ENCODE measurements at places on chromosomes 11 and 22.
A peak's percentile ranks its signal among the peaks of the same experiment; 100 is the strongest.

- DNase-seq, result no peak
Observed at GRCh38 chr11:10309163-10310093, 4.6 kb downstream of the ADM start.

DNA sequence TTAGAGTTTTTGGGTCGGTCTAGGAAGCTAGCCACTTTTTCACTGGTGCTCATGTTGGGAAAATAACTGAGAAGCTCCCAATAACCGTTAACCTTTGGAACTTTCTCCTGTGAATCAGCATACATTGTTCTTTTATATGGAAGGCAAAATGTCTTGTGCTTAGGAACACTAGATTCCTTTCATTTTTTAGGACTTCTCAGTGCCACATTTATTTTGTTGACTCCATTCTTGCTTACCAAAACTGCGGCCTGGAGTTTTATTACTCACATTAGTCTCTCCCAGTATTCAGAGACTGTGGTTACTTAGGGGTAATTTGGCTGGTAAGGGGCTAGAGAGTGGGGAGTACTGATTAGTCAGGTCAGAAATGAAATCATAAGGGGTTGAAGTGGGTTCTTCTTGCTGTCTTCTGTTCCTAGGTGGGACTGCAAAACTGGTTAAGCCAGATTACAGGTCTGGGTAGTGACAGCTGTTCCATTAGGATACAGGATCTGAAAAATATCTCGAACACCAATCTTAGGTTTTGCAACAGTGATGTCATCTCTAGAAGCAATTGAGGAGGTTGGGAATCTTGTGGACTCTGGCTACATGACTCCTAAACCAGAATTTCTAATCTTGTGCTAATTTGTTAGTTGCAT is 631.4 kb upstream of the LUZP2 start:
- DNase-seq, result no peak

GRCh38 chr11:133955081-133955891 is 1.5 kb downstream of the IGSF9B start:
- DNase-seq, result no peak

DNA sequence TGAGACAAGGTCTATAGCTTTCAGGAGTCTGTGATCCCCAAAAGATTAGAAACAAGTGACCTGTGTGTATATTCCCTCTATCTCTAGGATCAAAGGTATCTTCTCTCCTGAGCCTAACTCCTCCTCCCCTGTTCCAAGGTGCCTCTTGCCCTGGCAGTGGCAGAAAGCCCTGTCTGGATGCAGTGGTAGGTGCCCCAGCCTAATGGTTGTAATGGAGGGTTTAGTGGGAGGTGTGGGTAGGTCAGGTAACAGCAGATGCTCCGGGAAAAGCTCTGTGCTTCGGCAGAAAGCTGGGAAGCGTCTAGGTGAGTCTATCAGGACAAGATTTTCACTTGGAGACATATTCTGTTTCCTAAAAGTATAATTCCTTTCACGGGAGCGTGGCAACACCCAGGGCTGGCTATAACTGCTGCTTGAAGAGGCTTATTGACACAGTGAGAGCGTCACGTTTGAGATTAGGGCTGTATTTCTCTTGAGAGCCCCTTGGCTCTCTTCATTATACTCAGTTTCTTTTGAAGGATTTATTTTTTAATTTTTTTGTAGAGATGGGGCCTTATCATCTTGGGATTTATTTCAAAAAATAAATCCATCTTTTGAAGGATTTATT is 49.5 kb downstream of the PRR5L start:
- no peak for DNase-seq

DNA sequence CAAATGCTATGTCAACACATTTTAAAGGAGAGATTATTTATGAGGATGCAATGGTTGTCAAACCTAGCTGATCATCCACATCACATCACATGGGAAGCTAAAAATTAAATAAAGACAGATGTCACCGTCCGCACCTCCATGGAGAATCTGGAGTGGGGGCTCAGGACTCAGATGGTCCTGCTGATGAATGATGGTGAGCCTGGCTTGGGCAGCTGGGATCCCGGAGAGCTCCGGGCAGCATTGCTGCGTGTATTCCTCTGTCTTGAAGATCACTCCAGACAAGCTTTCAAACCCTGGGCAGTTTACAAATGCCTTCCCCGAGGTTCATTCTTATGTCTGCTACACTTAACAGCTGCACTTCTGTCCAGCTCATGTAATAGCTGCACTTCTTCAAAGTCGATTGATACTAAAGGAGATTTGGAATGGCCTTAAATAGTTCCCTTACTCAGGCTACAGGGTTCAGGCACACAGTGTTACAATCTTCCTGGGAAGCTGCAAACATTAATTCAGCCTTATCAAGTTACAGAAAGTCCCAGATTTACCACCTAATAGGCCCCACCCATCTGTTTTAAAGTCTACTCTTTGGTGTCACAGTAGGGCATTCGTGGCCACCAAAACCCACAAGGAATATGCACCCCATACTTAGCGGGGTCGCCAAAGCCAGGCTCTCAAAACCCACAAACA is 34.7 kb upstream of the CSNK2A3 start:
- DNase-seq, result no peak

DNA sequence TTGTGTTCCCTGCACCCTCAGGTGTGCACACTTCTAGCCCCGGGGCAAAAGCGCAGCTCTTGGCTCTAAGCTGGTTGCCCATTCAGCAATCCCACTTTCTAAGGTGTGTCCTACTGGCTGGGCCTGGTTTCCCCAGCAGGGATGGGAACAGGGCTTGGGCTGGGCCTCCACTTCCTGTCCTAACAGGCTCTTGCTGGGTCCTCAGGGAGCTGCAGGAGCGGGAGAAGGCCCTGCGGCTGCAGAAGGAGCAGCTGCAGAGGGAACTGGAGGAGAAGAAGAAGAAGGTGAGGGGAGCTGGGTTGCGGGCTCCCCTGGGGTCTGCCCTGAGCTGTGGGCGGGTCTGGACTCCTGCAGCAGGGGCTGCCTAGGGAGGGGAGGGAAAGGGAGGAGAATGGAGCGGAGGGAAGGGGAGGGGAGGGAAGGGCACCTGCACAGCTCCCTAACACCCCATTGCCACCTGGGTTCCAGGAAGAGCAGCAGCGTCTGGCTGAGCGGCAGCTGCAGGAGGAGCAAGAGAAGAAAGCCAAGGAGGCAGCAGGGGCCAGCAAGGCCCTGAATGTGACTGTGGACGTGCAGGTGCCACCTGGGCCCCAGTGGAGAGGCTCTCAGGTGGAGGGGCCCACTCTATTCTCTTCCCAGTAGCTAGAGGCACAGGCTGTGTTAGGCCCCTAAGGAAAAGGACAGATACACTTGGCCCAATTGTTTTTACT is 24.6 kb downstream of the INCENP start:
- no peak for DNase-seq

GRCh38 chr11:5247472-5248192 is 2.0 kb downstream of the HBG1 start:
- DNase-seq, result no peak

- peak; percentile 53 for DNase-seq
Observed at GRCh38 chr11:44016131-44016530, 31.6 kb upstream of the ACCSL start.

- DNase-seq, result no peak
Observed at GRCh38 chr11:33869481-33870422, 22.1 kb downstream of the LMO2 start.

DNA sequence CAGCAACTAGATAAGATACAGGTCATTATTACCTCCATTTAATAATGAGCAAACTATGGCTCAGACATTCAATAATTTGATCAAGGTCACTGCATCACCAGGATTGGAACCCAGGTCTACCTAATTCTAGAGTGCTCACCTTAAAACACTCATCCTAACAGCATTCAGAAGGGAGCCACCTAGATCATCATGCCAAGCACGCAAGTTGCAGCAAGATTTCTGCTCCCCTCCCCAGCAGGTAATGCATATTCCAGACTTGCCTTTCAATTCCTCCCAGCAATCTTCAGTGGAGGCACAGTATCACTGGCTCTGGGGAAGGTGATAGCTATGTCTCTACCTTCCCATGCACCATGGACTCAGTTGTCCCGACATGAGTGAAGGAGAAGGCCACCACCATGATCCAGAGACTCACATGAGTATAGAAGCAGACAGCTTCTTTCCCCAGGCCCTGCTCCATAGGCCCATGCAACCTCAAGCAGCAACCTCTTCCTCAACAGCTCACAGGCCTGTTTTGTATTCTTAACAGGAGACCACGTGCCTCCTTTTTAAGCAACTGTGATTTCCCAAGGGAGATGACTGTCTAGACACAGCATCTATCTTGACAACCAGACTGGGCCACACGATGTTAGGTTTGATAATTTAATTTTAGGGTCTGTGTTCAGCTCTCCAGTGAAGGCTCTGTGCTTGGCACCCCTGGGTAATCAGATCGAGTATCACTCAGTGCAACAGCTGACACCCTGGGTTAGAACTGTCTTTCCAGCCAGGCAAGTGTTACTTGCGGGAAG is 36.4 kb downstream of the RAB30 start:
- DNase-seq, result no peak

GRCh38 chr11:124724979-124725718 is 14.6 kb upstream of the NRGN start:
- no peak for DNase-seq

DNA sequence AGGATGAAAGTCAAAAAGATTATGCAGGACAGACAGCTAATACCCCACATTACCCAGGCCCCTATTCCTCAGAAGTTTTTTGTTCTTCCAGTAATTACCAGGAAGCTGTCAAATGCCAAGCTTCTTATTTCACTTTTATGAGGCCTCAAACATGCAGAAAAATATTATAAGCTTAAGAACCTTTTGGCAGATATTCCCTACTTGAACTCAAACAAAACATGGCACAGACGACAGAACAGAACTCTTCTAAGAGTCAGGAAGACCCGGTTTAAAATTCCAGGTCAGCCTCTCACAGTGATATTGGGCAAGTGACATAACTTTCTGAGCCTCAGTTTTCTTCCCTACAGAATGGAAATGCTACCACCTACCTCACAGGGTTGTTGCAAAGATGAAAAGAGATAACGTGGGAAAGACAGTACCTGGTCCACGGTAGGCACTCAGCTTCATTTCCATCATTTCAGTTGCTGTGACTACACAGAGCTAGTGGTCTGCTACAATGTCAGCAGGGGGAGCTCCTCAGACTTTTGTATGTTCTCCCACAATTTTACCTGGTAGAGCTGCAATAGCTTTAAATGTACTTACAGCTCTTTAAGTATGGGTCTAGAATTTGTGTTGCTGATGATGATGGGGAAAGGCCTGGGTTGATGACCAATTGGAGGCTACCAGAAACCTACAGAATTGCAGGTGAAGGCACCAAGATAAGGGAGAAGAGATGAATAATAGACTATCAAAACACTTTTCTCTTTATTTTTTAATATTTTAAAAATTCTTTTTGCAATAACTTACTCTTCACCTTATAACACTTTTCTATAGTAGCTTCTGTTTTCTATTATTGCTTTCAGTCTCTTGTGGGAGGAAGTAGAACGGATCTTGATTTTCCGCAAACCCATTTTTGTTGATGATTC is 98.3 kb upstream of the CHRM4 start:
- no peak for DNase-seq

GRCh38 chr11:46339816-46340215 is 7.4 kb upstream of the DGKZ start:
- DNase-seq, result no peak

GRCh38 chr11:16173798-16174197 is 182.5 kb downstream of the SOX6 start:
- DNase-seq, result no peak

- no peak for DNase-seq
Observed at GRCh38 chr22:43007519-43008102, 7.3 kb downstream of the PACSIN2 start.

DNA sequence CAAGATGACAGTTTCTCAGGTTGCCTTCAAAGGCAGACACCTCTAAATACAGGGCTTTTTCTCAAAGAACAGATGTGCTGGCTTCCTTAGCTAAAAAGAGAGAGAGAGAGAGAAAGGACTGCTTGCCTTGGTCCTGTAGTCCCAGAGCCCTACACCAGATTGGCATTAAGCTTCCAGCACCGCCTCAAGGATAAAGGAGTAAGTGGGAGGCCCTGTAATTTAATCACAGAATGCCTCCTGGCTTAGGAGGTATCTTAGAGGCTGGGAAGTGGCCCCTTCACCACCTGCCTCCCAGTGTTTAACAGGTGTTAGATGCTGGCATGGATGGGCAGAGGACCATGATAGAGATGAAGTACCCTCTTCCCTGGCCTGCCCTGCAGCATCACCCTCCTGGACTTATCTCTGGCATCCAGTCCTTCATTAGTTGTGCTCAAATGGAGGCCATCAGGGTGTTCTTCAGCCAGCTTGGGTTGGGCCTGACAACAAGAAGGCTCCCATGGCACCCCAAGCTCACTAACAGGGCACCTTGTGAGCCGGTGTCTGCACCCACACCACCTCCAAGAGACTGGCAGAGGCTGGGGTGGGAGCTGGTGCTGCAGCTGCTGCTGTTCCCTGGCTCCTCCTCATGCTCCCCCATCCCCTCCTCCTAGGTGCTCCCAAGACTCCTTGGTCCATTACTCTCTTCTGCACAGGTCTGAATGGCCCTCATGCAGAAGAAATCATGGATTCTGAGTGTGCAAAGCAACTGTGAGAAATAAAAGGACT is 32.5 kb downstream of the ABCC8 start:
- no peak for DNase-seq

DNA sequence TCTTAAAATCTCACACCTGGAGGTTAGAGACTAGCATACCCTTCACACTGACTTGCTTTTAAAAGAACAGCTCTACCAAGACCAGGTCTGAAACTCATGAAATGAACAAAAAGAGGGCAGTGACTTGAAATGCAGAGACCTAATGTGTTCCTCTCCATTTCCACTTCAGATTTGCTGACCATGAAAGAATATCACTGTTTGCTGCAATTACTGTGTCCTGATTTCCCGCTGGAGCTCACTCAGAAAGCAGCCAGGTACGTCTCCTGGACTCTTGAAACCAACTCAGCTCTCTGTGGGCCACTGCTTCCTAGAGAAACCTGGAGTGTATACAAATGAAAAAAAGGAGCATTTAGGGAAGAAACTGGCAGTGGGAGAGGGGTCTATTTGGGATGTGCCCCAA is 39.2 kb downstream of the ARFGAP2 start:
- DNase-seq, result no peak

DNA sequence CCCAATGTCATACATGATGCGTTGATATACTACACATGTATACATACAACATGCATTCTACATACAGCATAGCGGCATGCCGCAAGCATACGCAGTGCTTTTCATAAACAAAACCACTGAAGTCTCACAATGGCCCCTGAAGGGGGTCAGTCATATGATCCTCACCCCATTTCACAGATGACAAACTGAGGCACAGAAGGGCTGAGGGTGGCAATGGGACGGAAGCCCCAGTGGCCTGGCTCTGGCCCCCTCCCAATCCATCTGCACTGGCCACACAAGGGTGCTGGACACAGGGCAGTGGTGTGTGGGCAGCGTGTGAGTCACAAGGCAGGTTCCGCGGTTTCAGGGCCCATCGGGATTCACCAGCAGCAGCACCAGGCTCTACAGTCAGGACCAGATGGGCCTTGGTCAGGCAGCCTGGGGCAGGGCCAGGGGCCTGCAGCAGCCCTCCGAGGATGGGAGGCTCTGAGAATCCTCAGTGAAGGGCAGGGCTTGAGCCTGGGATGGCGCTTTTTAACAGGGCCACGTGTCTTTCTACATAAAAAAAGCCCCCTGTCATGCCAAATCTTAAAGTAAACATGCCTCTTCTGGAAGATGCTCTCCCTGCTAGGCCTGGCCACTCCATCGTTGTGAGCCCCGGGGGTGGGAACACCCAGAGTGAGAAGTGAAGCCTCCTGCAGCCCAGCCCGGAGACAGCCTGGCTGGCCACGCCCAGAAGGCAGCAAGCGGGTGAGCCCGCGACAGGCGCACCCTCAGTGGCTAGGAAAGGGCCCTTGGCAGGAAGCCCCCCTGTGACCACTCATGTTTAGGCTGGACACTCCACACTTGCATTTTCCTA is 206.5 kb downstream of the CTTN start:
- DNase-seq, result no peak

- DNase-seq, result no peak
Observed at GRCh38 chr22:39543095-39543494, 10.5 kb upstream of the RPS19BP1 start.

GRCh38 chr11:121894581-121894980 is 221.4 kb downstream of the BLID start:
- no peak for DNase-seq
